ENCODE measurements at places on chromosomes 5 and 9.

- no peak for DNase-seq
Measured at GRCh38 chr5:75023368-75024159, 28.8 kb downstream of the GCNT4 start.

DNA sequence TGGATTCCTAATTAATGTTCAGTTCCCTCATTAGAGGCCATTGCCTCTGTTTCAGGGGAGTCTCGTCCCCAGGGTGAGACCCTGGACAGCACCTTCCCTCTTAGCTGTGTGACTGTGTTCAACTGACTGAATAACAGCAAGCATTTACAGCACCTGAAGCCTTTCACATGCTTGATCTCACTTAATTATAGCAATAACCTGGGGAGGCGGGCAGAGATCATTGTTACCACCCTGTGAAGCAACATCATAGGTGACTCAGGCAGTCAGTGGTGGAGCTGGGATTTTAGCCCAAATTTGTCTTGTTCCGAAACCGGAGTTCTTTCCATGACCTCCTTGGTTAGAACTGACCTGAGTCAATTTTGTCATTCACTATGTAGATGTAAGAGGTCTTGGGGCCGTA lies 105.2 kb upstream of the RAD23B start:
- no peak for DNase-seq

DNA sequence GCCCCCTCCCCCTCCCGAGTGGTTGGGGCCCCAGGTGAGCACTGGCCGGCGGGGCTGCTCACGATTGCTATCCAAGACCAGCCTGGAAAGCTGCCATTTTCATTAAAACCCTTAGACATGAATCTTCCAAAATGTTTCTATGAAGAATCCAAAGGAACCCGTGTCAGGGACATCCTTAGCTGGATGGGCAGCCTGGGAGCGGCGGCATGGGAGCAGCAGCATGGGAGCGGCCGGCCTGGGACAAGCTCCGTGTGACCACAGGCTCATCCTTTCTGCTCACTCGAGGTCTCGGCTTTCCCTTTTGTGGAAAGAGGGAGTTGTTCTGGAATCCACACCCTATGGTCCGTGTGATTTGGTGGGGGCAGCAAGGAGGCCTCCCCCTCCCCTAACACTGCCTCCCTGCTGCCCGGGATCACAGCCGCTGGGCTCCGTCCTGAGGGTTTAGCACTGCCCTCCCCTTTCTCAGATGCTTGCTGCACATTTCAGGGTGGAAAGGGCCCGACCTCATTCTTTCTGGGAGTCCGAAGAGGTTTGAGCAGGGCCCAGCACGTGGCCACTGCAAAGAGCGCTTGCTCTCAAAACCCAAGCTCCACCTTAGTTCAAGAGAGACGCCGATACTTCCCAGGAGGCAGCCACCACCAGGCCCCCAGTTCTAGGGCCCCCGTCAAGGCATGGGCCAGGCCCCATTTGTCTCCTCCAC lies 127.7 kb downstream of the RXRA start:
- no peak for DNase-seq

DNA sequence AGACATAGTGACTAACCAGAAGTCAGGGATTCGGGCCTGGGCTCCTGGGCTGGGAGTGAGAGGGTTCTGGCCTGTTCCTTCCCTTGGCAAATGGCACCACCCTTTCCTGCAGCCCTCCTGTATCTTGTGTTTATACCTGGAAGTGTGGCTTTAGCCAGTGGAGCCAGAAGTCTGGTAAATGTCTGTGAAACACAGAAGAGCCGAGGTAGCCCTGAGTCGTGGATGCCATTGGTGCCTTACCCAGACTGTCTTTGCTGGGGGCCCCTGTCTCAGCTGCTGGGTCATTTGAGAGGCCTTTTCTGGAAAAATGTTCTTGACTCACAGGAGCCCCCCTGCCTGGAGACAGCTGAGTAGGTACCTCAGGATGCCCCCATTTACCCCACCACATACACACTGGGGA lies 95.7 kb upstream of the BASP1 start:
- DNase-seq: no peak

- no peak for DNase-seq
Measured at GRCh38 chr5:107484281-107484680, 186.5 kb downstream of the EFNA5 start.

- no peak for DNase-seq
Measured at GRCh38 chr9:129317179-129318011, 139.3 kb upstream of the IER5L start.

DNA sequence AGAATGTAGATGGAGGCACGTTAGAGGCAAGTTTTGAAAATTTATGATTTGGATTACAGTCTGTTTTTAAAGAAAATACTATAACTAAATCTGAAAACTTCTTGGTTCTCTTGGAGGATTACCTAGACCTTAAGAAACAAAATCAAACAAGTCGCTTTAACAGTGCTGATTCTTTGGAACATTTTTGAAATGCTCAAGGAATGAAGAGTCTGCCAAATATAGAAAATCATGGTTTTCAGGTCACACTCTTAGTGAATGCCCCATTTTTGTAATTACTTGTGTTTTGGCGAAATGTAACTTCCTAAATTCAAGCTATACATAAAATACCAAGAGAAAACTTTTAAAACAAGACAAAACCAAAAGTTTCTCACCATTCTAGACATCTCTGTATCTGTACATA lies 93.2 kb downstream of the EQTN start:
- no peak for DNase-seq

GRCh38 chr5:90803876-90804275 lies 245.3 kb downstream of the ADGRV1 start:
- DNase-seq: no peak

- no peak for DNase-seq
Measured at GRCh38 chr5:178441486-178442270, 148.5 kb downstream of the COL23A1 start.

DNA sequence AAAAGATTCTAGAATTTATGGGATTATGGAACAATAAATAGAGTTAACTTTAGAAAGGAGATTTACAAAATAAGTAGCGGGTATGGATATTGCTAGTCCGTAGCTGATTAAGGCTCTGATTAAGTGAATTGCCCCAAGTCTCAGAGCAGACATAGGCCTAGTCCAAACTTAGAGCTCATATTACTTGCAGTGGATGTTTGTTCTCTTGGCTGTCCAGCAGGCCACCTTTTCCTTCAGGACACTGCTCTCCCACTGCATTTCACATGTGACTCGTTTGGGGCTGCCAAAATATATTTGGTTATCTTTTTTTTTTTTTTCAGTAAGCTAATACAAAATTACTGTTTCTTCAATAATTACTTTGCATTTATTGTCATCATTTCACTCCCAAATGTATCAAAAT lies 76.6 kb downstream of the ARRDC3 start:
- no peak for DNase-seq

- no peak for DNase-seq
Measured at GRCh38 chr9:111936391-111936790, 39.8 kb downstream of the UGCG start.

DNA sequence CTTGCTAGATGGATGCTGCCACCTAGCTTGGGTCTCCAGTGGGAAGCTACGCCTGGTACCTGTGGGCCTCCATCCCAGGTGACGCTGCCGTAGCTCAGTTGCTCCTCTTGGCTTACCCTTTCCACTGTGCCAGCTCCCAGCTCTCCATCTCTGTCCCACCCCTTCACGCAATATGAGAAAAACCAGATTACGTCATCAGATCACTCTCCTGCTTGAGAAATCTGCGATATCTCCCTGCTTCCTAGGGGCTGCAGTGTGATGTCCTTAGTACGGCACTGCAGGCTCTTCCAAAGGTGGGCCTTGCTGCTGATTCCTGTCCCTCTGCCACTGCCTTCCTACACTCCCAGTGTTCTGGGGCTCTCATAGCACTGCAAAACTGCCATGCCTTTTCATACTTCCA lies 28.9 kb downstream of the NSG2 start:
- no peak for DNase-seq

- DNase-seq: no peak
Measured at GRCh38 chr5:65805089-65805488, 83.1 kb downstream of the NLN start.

DNA sequence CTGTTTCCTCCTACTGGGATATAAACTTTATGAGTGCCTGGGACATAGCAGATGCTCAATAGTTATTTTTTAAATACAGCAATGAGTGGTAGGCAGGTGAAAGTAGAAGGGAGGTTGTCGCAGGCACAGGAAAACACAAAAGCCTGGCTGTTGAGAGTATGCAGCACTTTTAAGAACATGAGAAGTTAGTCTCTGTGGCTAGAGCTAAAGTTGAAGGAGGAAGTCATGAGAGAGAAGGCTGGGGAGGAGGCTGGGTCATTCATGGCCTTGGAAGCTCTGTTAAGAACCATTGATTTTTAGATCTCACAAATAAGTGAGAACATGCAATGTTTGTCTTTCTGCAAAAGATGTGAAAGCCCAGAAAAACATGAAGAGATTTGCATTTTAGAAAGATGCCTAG lies 126.7 kb downstream of the PRKACG start:
- DNase-seq: no peak

- no peak for DNase-seq
Measured at GRCh38 chr5:176427971-176428370, 11.6 kb upstream of the CLTB start.

DNA sequence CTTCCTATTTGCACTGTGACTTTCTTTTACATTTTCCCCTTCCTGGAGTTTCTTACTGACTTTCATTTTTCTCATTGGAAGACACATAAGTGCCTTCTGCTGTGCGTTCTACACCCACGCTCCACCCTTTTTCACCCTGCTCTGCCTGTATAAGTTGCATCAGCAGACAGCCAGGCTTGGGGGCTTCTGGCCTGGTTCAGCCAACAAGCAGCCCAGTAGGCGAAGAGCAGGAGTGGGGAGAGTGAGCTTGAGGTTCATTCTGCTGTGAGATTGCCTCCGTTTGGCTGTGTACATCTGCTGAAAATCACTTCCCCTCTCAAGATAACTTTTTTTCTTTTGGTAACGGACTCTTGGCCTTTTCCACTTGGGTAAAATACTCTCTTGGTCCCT lies 38.4 kb downstream of the RASGRF2 start:
- DNase-seq: no peak

DNA sequence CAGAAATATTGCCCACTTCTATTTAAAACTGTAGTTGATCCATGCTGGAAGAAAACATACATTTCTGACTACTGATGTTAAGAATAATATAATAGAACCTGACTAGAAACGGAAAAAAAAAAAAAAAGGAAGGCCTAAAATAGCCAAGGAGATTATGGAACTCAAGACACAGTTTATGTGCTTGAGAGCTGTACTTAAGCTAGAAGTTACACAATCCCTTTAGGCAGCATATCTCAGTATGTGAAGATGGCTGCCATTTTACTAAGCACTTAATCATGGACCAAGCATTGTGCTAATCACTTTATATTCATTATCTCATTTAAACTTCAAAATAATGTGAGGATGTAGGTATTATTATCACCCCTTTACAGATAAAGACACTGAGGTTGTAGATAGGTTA lies 73.0 kb upstream of the NR4A3 start:
- no peak for DNase-seq

DNA sequence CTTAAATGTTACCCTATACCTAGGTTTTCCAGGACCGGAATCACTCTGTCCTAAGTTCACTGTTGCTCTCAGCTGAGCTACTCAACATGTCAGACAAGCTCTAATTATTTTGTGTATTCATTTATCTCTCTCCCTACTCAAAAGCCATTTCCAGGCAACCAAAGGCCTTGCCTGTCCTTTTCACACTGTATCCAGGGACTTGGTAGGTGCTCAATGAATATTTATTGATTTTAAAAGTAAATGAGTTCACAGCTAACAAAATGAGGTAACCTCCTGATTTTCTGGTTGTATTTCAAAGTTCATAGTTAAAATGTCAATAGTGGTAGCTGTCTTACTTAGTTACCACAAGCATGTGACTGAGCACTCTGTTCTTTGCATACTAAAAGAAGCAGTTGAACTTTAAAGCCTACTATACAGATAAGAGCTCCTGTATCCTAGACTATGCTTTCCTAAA lies 522.2 kb downstream of the ACTL7B start:
- no peak for DNase-seq

- no peak for DNase-seq
Measured at GRCh38 chr5:66621146-66621545, 25.0 kb downstream of the MAST4 start.

DNA sequence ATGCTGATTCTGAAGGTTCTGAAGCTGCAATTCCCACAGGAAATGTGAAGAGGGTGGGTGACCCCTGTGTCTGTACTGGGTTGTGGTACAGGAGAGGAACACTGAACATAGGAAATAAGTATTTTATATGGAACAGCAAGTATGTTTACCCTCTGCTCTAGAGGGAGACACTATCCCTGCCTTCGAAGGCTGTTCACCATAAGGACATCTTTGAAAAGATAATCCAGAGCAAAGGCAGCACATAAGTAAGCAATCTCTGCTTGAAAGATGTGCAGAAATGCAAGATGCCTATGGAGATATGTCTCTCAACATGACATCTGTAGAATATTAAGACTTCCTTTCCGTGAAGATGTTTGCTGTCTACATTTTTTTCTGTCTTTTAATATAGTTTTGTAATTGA lies 184.4 kb upstream of the EFNA5 start:
- DNase-seq: no peak

- DNase-seq: no peak
Measured at GRCh38 chr5:128572051-128572929, 34.2 kb upstream of the FBN2 start.

DNA sequence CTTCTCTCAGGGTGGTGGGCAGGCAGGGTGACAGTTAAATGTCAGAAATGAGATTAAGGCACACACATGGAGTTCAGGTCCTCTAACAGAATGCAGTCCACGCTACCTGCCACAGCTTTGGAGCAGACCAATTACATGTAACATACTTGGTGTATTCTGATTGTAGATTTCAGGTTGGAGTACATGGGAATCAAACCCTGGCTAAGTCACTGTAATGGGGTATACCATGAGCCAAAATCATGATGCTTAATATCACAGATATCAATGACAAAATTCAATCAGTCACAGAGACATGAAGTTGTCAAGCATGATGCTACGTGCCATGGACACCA lies 48.9 kb downstream of the MEF2C start:
- DNase-seq: no peak

DNA sequence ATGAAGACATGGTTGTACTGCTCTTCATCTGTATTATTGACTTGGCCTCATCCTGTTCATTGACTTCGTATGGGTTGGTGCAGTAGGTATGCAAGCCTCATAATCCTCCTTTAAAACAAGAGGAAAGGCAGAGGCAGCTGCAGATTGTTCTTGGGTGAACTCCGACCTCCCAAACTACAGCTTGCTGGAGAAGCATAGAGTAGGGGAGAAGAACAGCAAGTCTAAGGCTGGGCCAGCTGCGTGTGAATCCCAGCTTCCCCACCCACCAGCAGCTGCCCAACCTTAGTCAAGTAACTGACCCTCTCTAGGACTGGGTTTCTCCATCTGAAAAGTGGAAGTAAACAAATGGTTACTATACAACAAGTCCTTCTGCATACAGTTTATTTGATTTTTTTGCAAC lies 114.5 kb upstream of the WWC1 start:
- no peak for DNase-seq

DNA sequence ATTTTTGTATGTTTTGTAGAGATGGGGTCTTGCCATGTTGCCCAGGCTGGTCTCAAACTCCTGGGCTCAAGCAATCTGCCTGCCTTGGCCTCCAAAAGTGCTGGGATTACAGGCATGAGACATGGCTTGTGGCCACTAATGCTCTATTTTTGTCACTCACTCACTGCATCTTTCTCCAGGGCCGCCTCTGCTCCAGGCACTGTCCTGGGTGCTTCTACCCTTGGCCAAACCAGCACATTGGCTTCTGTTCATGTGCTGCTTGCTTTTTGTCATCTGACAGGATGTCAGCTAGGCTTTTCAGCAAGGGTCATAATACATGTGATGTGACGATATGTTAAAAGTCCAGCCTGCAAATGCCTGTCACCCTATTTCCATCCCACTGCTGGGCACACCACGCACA lies 3.2 kb downstream of the ODF2 start:
- no peak for DNase-seq

GRCh38 chr9:121798941-121799340 lies 147.5 kb downstream of the DAB2IP start:
- DNase-seq: no peak

All from cortex of kidney (tissue), 1 donor.